ENCODE measurements at places on chromosomes 2 and 18. TPM values are rescaled to one million over a fixed set of nuclear protein-coding genes. Genes with fewer than 3 reads are reported as not detected.

Gene UGT1A10
- total RNA-seq, result not detected

Gene EPB41L3
- total RNA-seq, result 57.3 TPM

Gene LHCGR
- not detected for total RNA-seq

Gene CCBE1
- total RNA-seq, result 3.5 TPM

Gene SLC23A3
- total RNA-seq, result 0.60 TPM

Gene ATP6V1B1
- total RNA-seq, result not detected

Gene ZAP70
- 0.53 TPM for total RNA-seq

Gene FECH
- total RNA-seq, result 34.0 TPM

Gene GALNT1
- total RNA-seq, result 101 TPM

Gene SMARCAL1
- total RNA-seq, result 24.0 TPM

Gene REEP1
- 0.40 TPM for total RNA-seq

Gene UBXN4
- total RNA-seq, result 40.2 TPM

Gene GYPC
- total RNA-seq, result 125 TPM

Gene LOXHD1
- not detected for total RNA-seq

Gene GDF7
- 0.10 TPM for total RNA-seq

Gene C2orf42
- total RNA-seq, result 13.6 TPM

Gene VWA3B
- not detected for total RNA-seq

Gene IL36G
- not detected for total RNA-seq
